Left lung (tissue), 14 donors: ENCODE measurements at places on chromosomes 2 and 18. TPM values are rescaled to one million over a fixed set of nuclear protein-coding genes. Genes with fewer than 3 reads are reported as not detected.

The ANKRD23 gene
- total RNA-seq, result 3.3 TPM

The PHOSPHO2 gene
- 5.4 TPM for total RNA-seq

The TLX2 gene
- not detected for total RNA-seq

The SCYGR4 gene
- total RNA-seq, result not detected

The SALL3 gene
- total RNA-seq, result not detected
